Ammon's horn (tissue), 1 donor: ENCODE measurements at places on chromosomes 11 and 22.

DNA sequence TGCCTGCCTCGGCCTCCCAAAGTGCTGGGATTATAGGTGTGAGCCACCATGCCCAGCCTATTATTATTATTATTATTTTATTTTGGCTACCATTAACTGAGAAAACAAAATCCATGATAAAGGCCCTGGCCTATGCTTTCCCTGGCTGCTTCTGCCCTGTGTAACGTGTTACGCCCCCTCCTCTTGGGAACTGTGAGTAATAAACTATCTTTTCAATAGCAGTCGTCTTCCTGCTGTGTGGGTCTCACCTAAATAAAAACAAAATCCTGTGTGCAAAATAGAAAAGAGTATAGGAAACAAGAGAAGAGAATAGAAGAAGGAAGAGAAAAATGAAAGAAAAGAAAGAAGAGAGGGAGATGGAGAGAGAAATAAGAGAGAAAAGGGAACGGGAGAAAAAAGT, 237.0 kb downstream of the MIAT start:
- DNase-seq: no peak

- DNase-seq: no peak
Observed at GRCh38 chr22:48938741-48939140, 888.9 kb downstream of the BRD1 start.

- DNase-seq: no peak
Observed at GRCh38 chr22:50314081-50314454, 6.6 kb upstream of the PLXNB2 start.

- no peak for DNase-seq
Observed at GRCh38 chr11:131841925-131842635, 471.7 kb downstream of the NTM start.

DNA sequence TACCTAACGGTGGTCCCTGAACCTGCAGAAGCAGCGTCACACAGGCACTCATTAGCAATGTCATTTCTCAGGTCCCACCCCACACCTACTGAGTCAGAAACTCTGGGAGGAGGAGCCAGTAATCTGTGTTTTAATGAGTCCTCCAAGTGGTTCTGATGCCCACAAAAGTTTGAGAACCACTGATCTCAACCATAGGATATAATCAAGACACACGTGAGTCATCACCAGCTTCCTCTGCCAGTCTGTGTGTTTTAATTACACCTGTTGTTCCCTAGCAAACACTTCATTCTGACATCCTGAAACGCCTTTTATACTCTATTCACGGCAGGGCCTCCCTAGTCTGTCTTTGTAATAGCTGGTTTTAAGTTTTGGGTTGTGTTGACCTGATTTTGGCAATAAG, 5.8 kb downstream of the TECTA start:
- DNase-seq: no peak

GRCh38 chr11:68792400-68792966, 41.2 kb upstream of the TESMIN start:
- DNase-seq: no peak

DNA sequence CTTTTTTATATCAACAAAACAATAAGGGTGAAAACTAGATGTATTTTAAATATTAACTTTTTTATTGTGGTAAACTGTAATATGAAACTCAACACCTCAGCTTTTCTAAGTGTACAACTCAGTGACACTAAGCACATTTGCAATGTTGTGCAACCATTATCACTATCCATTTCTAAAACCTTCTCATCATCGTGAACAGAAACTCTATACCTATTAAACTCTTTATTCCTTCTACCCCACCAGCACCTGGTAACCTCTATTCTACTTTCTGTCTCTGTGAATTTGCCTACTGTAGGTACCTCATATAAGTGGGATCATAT, 9.4 kb downstream of the HORMAD2 start:
- DNase-seq: no peak

DNA sequence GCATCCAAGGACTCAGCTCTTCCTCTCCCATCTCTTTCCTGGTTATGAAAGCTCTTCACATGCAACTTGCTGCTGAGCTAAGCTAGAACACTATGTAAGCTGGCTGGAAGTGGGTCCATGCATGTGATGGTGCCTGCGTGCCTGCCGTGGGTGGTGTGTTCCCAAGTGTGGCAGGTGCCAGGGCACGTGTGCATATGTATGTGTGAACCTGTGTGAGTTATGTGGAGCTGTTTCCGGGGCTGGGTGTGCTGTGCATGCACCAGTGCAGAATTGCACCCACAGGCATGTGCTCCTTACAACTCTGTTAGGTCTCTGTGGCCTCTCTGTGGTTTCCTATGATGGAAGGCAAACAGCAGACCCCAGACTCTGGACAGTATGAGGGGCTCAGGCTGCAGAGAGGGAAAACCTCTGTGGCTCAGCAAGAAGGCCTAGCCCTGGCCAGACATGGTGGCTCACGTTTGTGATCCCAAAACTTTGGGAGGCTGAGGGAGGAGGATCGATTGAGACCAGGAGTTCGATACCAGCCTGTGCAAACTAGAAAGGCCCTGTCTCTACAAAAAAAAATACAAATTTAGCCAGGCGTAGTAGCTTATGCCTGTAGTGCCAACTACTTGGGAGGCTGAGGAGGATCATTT, 4.1 kb upstream of the P2RY6 start:
- no peak for DNase-seq

DNA sequence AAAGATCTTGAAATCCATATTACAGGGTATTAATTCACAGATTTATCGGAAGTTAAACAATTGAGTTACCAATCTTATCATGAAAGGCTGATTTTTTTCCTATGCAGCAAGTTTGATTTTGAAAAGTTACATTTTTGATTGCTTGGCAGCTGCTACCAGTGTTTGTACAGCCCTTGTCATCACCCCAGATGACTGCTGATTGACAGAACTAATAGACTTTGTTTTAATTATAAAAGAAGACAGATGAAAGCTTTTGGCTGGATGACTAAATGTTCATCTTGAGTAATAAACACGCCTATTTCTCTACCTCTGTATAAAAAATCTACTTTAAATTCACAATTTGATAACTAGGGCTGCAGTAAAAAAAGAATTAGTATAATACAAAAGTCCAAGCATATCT, 259.7 kb downstream of the TTC28 start:
- no peak for DNase-seq

- no peak for DNase-seq
Observed at GRCh38 chr11:2202071-2202899, 30.7 kb upstream of the TH start.
